Astrocyte (in vitro differentiated cells and primary cell): ENCODE measurements at places on chromosomes 16 and 17. TPM values are rescaled to one million over a fixed set of nuclear protein-coding genes. Genes with fewer than 3 reads are reported as not detected.

The KCNH4 gene
- total RNA-seq: not detected in 2 replicates

The MMP25 gene
- 0.89 and 1.3 TPM in 2 replicates for total RNA-seq

The ITGB3 gene
- 44.0 and 59.2 TPM in 2 replicates for total RNA-seq

The NPIPB9 gene
- total RNA-seq: 0.86 and 2.3 TPM in 2 replicates

GRCh38 chr17:74304184-74304583, 21.8 kb upstream of the KIF19 start:
- no peak for DNase-seq

DNA sequence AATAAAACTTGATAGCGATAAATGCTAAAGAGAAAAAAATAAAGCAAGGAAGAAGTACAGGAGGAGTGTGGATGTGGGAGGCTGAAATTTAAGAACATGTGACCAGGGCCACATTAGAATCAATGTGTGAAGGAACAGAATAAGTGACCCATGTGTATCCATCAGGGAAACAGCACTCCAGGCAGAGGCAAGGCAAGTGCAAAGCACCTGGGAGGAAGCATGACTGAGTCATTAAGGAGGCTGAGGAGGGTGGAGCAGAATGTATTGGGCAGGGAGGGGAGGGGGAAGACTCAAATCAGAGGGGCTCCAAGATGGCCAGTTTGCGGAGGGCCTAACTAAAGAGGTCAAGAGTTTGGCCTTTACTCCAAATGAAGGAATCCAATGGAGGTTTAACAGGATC, 8.0 kb downstream of the CDR2 start:
- no peak for DNase-seq

The CIBAR2 gene
- total RNA-seq: not detected in 2 replicates

DNA sequence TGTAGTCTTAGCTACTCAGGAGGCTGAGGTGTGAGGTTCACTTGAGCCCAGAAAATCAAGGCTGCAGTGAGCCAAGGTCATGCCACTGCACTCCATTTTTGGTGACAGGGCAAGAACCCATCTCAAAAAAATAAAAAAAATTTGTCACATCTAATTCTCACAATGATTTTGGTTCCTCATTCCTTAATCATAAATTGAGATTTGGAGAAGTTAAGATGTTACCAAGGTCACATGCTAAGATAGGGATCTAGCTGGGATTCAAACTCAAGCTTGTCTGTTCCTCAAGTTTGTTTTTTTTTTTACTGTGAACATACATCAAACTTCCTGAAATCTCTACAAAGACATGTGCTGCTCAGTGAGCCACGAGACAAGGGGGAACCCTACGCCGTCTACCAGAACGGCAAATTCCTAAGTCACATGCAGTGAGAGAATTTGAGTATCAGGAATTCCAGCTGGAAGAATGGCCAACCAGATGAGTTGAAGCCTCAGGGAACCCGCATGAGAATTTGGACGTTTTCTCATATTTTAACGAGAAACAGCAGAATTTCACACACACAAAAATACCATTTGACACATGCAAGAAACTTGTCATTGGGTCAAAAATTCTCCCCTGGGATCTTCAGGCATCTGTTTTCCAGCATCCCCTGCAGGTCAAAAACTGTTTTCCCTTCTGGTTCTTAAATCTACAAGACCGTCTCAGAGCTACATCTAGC, 414.1 kb upstream of the GOT2 start:
- no peak for DNase-seq

GRCh38 chr17:68295086-68295485, 3.8 kb downstream of the ARSG start:
- no peak for DNase-seq

DNA sequence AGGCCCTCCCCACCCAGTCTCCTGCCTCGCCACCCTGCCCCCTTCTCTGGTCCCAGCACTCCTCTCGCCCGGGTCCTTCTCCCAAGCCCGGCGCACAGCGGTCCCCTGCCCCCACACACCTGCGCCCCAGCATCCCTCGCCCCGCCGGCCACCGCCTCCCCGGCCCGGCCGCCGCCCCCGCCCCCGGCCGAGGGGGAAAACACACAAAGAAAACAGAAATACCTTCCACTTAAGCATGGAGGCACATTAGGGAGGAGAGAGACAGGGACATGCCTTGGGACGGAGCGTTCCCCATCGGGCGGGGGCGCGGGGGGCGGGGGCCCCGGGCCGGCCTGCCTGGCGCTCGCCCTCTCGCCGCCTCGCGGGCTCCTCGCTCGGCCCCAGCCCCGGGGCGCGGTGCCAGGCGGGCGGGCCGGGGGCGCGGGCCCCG, 326 bp downstream of the SRCIN1 start:
- DNase-seq: no peak

The TLCD3B gene
- total RNA-seq: 1.4 and 1.9 TPM in 2 replicates

- DNase-seq: peak; percentile 70
These were observed 14.3 kb downstream of the SLC16A3 start for GRCh38 chr17:82242977-82243647.

DNA sequence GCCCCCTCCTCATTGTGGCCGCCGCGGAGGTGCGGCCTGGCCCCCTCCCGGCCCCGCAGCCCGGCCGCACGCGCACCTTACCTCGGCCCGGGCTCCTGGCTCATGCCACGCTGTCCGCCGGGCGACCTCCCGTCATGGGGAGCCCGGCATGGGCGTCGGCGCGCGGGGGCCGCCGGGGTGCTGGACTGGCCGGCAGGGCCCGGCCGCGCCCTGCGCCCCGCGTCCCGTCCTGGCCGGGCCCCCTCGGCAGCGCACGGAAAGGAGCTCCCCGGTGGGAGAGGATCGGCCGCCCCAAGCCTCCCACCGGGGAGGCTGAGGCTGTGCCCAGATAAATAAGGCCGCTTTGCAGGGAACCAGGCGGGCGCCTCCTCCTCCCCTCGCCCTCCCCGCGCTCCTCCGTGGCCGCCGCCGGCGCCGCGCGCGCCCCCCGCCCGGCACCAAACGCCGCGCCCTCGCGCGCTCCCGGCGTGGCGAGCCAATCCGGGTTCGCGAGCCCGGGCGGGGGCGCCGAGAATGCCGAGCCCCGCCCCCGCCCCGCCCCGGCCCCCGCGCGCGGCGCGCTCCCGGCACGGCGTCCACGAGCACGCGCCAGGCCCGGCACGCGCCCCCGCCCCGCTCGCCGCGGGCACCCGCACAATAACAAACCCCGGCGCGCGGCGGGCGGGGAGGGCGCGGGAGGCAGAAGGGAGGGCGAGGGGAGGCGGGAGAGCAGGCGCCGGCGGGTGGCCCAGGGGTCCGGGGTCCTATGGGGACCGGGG, at the start of gene FBXL16:
TSS of gene FBXL16 (minus strand) at position 371 of the 758 bp plus-strand sequence. CDS start 8,396 bp downstream, outside the sequence.
- DNase-seq: no peak

GRCh38 chr17:16033729-16034349, 34.2 kb downstream of the TTC19 start:
- DNase-seq: no peak

DNA sequence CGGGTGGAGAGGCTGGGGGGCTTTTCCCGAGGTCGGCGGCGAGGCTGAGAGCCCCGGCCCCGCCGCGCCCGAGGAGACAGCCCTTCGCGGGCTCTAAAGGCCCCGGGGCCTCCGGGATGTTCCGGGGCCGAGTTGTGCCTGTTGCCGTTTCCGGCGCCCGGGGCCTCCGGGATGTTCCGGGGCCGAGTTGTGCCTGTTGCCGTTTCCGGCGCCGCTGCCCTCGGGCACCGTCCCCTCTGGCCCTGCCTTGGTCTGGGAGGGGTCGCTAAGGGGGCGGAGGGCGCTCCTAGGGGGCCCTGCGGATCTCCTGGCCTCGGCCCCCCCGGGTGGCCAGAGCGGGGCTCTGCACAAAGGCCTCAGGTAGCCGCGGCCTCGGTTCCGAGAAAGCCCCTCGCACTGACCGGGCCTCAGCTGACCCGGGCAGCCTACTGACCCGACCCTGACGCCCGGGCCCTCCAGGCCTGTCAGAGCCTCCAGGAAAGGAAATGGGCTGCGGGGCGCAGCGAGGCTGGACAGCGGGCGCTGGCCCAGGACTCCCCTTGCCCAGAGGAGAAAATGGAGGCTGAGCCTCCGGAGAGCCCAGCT, 24.2 kb downstream of the ACTG1 start:
- no peak for DNase-seq

The EPX gene
- not detected in 2 replicates for total RNA-seq

GRCh38 chr16:30346286-30346685, 8.8 kb downstream of the CD2BP2 start:
- DNase-seq: no peak

The MYH1 gene
- not detected in 2 replicates for total RNA-seq

DNA sequence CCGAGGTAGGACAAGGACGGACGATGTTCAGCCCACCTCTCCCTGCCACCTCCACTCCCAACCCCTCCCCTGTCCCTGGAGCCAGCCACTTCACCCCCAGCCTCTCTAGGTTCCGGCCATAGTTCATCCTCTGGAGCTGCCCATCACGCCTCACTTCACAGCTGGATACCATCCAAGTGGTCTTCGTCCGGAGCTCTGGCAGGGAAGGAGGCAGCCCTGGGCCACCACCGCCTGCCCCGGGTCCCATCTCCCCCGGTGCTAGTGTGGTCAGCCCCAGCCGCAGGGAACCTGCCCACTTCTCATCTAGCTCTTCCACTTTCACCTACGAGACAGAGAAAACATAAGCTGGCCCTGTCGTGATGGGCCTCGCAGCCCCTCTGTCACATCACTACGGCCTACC, 6.3 kb upstream of the GPS2 start:
- DNase-seq: no peak

The TBX6 gene
- 0.22 and 0.27 TPM in 2 replicates for total RNA-seq

DNA sequence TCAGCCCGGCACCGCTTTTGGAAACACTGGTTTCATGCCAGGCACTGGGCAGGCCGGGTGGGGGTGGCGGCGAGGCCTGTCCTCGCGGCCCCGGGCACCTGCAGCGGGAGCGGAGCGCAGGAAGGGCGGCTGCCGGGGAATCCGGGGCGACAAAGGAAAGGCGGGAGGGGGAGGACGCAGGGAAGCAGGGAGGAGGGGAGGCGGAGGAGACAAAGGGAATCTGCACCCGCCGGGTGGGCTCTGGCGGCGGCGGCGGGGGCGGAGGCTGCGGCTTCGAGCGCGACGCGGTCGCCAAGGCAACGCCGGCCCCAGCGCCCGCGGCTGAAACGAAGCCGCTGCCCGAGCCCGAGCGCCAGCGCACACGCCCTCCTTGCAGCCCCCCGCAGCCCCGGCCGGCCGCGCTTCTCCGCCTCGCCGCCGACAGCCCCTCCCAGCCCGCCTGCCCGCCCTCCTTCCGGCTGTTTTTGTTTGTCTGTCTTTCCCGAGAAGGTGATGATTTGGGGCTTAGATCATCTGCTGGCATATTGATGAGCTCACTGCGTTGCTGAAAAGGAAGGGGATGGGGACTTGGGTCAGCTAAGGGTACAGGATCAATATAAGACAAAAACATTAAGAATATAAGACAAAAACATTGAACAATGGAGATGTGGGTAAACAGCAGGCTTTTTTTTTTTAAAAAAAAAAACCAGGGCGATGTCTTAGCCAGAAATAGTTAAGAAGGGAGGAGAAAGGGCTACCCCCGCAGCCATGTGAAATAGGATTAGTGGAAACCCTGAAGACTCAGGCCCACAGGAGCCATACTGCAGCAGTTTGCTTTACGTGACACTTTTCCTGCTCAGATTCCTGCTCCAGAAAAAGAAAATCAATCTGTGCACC, 32.7 kb downstream of the CDK5R1 start:
- DNase-seq: peak; percentile 10

GRCh38 chr17:35498448-35499178, 38.9 kb downstream of the SLFN12L start:
- no peak for DNase-seq

GRCh38 chr16:79618692-79619050, 18.1 kb upstream of the MAF start:
- no peak for DNase-seq

The HOXB4 gene
- not detected in 2 replicates for total RNA-seq

DNA sequence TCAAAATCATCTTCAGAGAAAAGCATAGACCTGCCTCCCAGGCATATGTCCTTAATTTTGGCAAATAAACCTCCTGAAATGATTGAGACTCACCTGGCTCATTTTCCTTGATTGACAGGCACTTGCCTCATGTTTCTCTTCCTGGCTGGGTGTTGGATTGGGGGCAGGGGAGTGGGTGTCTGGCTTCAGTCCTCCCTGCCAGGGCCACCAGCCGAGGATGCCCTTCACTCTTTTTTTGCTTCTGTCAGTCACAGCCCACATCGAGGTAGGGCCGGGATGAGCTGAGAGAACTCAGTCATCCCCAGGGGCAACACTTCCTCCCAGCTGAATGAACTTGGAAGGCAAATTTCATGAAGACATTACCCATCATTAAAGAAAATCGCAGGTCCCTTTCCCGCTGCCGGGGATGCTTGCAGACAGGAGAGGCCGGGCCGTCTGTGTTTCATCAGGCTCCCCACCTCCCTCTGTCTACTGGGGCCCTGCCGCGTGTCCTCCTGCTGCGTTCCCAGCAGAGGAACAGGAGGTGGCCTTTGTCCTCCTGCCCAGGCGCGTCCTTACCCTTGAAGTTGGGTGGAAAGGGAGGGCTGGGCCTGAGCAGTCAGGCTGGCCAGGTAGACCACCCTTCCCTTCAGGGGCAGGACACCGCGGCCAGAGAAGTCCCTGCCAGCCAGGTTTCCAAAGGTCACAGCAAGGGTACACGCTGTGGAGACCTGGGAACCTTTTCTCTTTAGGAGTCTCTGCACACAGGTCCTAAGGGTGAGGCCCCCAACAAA, 11.2 kb upstream of the DNAH17 start:
- DNase-seq: no peak

The FAM171A2 gene
- 18.2 and 22.8 TPM in 2 replicates for total RNA-seq

GRCh38 chr16:48596326-48596725, 13.7 kb downstream of the N4BP1 start:
- no peak for DNase-seq

The HOXB9 gene
- total RNA-seq: 0.10 and 0.11 TPM in 2 replicates

The CES2 gene
- total RNA-seq: 22.9 and 28.8 TPM in 2 replicates
